Sciatic nerve (tissue), 2 donors: ENCODE measurements at places on chromosomes 6 and 20. TPM values are rescaled to one million over a fixed set of nuclear protein-coding genes. Genes with fewer than 3 reads are reported as not detected.
A peak's percentile ranks its signal among the peaks of the same experiment; 100 is the strongest.

DNA sequence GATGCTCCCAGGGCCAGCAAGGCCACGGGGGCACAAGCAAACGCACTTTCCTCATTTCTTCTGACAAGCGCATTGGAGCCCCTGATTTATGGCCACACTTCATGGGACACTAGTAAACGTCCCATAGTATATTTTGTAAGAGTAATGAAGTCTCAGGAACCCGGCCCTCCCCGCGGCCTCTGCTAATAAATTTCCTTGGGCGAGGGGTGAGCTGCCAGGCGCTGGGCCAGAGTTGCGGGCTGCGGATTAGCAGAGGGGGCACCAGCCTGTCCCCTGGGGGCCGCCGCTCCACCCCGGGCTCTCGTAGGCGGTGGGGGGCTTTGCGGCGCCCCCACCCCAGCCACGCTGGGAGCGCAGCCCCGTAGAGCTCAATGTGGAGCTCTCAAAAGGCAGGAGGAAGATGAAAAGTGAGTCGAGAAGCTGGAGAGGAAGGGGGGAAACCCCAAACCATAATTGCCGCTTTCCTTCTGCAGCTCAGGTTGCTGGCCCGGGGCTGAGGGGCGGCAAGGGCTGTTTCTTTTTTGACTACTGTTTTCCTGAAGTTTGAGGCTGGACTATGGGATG, 173.6 kb downstream of the CDC5L start:
- no peak for DNase-seq

GRCh38 chr6:70819646-70820045, 137.2 kb downstream of the B3GAT2 start:
- no peak for DNase-seq

Gene COL20A1
- 0.22 TPM for total RNA-seq

Gene PNISR
- total RNA-seq = 199 TPM

Gene NEURL2
- total RNA-seq = 8.9 TPM

DNA sequence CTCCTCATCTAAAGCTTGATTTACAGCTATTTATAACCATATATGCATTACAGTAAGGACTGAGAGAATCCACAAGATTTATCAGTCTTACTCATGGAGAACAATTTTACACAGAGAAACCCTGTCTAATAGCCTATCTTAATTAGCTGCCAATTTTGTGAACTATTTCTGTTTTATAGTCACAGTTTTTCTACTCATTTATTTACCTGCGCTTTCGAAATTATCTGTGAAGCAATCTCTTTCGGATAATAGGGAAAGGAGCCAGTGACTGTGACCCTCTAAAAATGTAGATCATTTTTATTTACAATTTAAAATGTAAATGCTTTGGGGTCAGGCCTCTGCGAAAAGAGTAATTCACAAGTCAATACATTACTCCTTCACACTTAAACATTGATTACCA, 98.1 kb downstream of the TSHZ2 start:
- DNase-seq = no peak

GRCh38 chr6:133242637-133243585, 1.8 kb downstream of the EYA4 start:
- no peak for DNase-seq

DNA sequence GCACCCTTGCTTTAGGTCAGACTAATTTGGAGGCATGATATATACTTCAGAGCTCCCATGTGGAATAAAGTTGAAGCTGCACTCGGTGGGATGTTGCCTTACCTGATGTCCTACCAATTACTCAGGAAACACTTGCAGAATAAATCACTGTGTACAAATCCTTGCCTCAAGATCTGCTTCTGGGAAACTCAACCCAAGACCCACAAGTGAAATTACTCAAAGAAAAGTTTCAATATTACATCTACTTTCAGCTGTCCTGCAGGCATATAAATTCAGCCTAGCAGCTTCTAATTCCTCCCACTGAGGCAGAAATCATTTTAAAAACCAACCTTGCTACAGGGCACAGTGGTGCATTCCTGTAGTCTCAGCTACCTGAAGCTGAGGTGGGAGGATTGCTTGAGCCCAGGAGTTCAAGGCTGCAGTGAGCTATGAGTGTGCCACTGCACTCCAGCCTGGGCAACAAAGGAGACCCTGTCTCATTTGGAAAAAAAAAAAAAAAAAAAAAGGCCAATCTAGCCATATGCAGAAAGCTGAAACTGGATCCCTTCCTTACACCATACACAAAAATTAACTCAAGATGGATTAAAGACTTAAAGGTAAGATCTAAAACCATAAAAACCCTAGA, 20.7 kb upstream of the DCDC2 start:
- DNase-seq = no peak

DNA sequence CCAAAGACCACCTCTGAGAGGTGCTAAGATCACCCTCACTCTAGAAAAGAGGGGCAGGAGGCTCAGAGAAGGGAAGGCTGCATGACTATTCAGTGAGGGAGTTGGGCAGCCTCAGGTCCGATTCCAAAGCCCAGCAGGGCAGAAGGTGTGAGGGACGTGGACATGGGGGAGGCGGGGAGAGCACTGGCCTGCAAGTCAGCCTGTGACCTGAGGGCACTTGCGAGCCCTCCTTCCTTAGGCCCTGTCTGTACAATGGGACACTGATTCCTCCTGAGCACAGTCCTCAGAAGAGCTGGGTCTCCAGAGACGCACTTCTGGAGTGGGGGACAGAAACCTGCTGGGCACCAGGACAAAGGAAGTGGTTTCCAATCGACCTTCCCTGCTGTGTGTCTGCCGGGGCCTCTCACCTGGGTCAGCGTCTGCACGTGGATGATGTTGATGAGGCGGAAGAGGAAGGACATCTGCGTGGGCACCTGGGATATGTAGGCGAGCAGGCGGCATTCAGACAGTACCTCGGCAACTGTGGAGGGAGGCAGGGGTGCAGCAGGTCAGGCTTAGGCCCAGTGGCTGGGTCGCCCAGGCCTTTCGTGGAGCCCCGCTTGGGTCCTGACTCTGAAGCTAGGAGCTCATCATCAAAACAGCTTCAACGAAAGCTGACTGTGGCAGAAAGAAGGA, 48.5 kb downstream of the MYH7B start:
- peak; percentile 50 for DNase-seq

Gene PPP1R16B
- 7.5 TPM for total RNA-seq

Gene NKAPL
- 2.9 TPM for total RNA-seq

- DNase-seq = no peak
These were observed 43.3 kb upstream of the CLIC5 start for GRCh38 chr6:46058951-46059350.

GRCh38 chr6:11730641-11731040, 48.0 kb downstream of the ADTRP start:
- DNase-seq = no peak

DNA sequence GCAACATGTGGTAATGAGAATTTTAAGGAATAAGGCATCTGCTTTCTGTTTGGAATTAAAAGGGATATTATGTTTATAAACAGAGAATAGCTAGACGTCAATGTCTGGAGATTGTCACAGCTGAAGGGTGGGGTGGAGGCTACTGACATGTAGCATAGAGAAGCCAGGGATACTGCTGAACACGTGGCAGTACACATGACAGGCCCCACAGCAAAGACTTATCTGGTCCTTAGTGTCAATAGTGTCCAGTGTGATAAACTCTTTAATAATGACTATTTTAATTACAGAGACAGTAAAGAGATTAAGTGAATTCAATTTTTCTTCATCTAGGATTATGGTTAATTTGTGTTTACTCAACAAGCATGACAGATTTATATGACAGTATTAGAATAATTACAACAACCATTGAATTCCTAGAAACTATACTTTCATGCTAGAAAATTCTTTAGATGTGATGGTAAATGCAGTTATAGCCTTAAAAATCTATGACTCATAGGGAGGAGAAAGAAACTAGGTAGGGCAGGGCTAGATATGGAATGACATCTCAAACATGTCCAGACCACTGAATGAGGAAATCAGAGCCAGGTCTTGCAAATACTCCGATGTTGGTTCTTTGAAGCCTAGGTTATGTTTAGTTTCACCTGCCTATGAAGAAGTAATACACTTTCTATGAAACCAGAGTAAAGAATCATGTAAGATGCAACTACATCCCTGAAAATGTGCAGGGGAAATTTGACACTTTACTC, 399.5 kb downstream of the PHF3 start:
- DNase-seq = no peak

Gene MATN4
- total RNA-seq = 0.22 TPM

Gene AIF1
- 50.6 TPM for total RNA-seq

Gene RAB44
- 0.27 TPM for total RNA-seq

- no peak for DNase-seq
These were observed 399.8 kb upstream of the EPHA7 start for GRCh38 chr6:93819189-93819588.
